ENCODE measurements at places on chromosomes 3 and 15.

- no peak for DNase-seq
Measured at GRCh38 chr15:38176155-38176554, 76.5 kb upstream of the SPRED1 start.

DNA sequence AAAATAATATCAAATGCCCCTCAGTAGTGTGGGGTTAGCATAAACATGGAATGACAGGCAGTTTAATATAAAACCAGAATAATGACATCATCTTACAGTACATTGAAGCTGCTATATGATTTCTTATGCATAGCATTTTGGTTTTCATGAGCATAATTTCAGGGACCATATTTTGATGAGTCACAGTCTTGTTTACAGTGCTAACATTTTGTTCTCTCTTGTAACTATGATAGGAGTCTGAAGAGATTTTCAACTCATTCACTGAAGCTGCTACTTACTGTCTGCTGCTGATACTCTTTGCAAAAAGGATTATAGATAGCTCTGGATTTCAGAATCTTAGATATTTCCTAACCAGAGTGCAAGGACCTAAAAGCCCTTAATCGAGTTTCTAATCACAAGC is 92.6 kb upstream of the CCDC54 start:
- DNase-seq, result no peak

DNA sequence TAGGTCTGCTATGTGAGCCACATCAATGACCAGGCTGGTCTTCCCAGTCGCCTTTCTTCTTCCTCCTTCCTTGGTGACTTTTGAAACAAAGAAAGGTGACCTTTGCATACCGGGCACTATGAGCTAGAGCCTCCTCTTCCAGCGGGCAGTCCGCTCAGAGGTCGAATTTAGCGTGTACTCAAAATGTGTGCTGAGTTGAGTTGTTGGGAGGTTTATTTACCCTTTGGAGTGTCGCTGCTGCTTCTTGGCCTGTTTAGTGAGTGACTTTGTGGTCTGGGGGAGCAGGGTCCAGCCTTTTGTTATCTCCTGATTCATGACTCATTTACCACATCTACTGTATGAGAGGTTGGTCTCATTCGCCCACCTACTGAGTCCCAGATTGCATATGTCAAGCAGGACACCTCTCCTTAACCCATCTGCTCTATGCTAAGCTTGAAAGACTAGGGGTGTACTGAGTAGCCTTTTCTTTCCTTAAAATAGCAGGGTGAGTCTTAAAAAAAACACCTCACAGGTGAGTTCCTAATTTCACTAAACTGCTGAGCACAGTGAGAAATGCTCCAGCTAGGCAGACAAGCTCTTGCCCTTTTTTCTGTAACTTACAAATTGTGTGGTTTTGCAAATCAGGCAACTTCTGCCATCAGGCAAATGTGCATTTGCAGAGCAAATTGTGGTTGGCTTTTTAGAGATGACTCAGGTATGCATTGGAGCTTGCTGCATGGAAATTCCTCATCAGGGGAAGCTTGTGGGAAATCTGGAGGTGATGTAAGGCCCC is 3.2 kb upstream of the SIAH2 start:
- DNase-seq, result no peak

- no peak for DNase-seq
Measured at GRCh38 chr3:9673082-9673481, 23.8 kb downstream of the MTMR14 start.

DNA sequence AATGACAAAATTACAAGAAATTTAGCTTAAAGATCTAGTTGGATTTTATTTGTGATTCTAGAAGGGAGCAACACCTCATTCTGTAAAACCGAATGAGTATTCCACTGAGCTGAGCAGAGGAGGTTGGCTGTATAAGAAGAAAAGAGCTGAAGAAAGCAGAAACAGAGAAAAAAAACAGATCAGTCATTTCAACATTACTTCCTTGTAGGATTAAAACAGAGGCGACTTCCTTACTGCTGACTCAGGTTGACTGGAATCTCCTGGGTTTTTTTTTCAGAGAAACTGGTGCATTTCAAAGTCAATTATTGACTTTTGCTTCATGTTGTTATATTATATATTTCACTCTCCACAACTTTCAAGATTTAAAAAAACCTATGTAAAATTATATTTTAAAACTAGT is 368.1 kb upstream of the UBE2E2 start:
- DNase-seq, result no peak

- DNase-seq, result no peak
Measured at GRCh38 chr3:147529551-147529950, 120.4 kb downstream of the ZIC1 start.

- DNase-seq, result no peak
Measured at GRCh38 chr3:188667926-188668325, 503.8 kb upstream of the TPRG1 start.

DNA sequence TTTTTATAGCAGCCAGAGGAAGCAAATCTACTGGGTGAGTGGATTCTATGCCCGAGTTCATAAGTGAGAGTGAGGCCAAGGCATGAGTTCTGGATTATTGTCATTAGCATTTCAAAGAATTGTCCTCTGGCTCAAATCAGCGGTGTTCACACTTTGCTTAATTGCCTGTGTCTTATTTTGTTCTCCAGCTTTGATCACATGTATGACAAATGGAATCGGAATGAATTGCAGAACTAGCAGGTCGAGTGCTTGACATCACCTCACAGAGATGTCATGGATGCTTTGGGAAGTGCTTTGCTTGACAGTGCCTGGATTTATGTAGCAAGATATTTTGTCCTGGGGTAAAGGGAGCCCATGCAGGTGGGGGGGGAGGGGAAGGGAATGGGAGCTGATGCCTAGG is 68.0 kb downstream of the SH3GL3 start:
- DNase-seq, result no peak

DNA sequence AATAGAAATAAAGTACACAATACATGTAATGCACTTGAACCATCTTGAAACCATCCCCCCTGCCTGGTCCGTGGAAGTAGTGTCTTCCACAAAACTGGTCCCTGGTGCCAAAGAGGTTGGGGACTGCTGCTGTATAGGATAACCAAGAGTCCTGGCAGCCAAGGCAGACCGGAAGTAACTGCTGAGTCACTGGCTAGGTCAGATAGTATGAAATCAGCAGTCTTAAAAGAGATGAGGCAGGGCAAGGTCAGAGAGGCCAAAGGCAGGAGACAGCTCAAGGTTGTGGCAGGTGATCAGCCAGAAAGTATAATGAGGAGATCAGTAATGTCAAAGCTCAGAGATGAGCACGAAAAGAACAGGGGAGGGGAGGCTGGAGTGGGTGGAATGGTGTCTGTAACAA is 60.2 kb downstream of the MAP3K13 start:
- DNase-seq, result no peak

DNA sequence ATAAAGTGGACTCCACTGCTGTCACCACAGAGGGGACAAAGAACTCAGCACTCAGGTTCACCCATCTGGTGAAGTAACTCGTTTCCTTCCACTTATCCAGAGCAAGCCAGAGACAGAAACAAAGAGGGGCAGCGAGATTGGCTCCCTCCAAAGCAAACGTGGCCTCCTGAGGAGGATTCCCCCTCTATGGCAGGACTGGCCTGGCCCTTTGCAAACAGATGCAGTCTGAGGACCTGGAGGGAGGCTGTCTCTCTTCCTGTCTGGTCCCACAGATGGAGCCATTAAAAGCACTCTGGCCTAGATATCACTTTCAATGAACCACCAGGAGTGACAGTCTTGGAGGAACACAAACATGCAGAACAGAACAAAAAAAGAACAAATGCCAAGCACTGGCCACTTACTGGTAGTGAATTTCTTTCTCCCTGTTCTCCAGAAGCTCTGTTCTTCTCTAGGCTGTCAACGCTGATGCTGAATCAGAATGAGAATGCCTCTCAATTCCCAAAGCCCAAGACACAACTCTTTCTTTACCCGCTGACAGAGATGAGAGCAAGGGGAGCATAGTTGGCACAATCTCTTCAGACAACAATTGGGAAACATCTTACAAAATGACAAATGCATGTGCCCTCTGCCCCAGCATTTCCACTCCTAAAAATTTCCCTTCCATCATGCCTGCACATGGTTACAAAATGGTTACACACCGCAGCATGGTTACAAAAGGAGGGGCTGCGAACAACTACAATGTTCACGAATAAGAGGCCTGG is 14.3 kb downstream of the KLHL25 start:
- no peak for DNase-seq

DNA sequence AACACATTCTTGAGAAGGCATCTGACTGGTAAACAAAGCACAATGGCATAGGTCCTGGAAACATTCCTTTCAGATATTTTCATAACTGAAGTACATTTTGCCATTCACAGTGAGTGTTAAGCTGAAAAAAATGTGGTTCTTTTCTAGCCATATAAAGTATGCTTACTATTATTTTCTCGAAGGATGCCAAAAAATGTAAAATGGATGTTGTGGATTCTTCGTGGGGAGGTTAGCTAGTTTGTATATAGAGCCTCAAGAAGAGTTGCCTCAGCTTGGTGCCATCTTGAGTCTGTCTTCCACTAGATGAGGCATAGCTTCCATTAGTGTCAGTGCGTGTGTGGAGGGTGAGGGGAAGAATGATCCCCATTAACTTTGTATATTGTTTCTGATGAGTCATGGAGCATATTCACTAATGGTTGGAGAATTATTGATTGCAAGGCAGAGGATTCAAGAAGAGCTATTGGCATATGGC is 4.1 kb downstream of the MBNL1 start:
- no peak for DNase-seq

GRCh38 chr3:150179330-150179729 is 208.6 kb upstream of the PFN2 start:
- DNase-seq, result no peak

GRCh38 chr3:100537646-100538338 is 45.4 kb downstream of the TMEM45A start:
- no peak for DNase-seq

GRCh38 chr3:126659915-126660886 is 5.3 kb upstream of the TXNRD3 start:
- peak; percentile 64 for DNase-seq

DNA sequence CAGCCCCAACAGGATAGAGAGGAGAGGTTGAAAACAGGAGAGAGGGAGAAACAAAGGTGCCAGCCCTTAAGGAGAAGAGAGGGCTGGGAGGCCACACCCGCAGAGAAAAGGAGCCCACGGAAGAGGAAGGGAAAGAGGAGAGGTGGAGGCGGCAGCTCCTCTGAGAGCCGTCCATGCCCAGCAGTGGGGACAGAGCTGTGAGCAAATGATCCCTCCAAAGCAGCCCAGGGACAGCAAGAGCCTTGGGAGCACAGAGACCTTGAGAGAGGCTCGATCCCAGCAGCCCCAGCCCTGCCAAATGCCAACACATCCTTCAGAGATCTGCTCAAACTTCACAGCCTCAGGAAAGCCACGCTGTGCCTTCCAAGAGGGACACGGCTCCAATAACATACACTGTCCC is 66.7 kb upstream of the CORO2B start:
- no peak for DNase-seq

DNA sequence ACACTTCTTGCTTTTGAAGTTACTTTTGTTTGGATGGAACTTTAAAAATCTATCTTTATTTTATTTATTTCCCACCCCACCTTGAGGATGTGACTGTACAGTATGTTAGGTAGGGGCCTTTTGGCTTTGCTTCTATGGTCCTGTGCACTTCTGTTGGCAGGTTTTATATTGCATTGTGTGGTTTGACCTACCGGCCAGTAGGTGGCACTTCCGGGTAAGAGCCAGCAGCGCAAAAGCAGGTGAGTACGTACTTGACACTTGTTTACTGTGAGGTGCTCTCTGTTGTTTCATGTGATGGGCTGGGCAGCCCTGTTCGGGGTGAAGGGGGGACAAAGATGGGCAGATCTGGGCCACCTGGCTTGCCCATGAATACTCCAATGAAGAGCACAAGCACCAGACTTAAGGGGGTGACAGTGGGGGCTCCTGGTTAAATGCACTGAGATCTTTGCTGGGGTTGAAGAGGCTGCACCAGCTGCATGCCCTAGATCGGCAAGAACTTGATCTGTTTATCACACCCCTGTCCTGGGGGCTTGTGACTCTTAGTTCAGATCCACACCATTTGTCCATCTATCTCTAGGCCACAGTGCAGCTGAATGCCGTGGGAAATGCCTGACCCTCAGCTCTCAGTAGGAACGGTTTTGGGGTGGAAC is 131.6 kb downstream of the NLGN1 start:
- DNase-seq, result no peak

DNA sequence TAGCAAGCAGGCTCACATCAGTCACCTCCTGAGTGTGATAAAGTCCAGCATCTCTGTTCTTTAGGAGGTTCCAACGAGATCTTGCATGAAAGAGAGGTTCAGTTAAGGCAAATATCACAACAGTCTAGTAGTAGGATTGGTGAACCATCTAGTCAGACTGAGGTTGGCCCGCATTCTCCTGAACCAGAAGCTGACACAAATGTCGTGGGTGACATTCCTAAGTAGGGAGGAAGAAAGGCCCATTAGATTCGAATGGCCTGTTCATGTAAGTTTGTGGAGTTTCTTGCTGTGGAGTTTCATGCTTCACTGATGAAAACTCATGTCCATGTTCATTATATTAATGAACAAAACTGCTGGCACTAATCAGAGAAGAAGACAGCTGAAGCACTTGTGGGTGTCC is 66.7 kb upstream of the XCR1 start:
- no peak for DNase-seq

All from left forelimb (tissue), 1 donor.